ENCODE measurements at places on chromosomes 3 and 15.
A peak's percentile ranks its signal among the peaks of the same experiment; 100 is the strongest.

DNA sequence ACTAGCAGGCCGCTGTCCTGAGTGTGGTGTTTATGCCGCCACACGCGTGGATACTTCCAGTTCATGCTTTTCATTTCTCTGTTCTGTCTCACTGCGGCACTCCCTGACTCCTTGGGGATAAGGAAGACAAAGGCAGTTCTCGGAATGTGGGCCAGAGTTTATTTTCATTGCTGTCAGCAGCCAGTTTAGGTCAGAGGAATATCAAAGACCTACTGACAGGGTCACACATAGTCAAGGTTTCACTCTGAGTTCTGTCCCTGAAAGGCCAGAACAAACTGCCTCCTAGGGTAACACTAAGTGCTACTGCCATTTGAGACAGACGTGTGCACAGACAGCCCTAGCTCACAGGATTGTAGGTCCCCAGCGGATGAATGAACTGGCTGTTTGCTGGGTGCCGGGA, 27.3 kb upstream of the SPTBN5 start:
- no peak for DNase-seq

DNA sequence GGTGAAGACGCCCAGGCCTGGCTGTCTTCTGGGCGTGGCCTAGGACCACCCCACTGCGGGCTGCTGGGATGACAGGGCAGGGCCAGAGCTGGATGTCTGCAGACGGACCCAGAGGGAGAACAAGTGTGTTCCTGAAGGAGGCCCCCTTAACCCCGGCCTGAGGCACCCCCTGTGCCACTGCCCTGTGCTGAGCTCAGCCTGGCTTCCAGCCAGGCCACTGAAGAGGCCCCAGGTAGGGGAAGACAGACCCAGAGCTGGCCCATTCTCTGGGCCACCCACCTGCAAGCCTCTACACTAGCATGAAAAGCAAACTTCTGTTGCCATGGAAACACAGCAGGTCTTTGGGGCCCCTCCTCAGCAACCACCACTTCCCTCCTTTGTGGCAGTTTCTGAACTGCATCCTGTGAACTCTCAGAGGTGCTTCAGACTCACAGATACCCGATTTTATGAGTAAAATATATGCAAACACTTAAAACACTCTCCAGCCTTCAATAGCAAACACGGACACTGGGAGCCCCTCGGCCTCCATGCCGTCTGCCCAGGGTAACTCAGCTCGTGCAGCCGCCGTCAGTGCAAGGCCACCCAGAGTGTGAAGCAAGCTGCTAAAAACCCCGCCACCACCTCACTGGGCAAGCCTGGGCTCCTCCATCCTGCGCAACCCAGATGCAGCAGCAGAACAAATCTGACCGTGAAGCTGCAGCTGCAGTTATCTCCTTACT, 42.5 kb downstream of the CMTM6 start:
- DNase-seq: peak; percentile 76

DNA sequence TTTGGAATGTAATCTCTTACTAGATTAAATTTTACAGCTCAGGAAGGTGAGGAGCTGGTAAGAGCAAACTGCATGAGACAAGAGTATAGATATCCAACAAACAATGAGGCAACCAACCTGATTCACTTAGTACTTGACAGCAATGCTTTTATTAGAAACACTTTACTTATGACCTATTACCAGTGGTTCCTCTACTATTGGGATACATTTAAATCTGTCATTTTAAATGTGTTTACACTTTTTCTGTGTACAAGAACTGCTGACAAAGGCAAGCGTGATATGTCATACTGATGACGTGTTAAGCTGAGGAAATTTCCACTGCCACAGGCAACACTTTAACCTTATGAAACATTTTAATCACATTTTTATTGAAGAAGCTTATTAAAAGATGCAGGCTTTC, 1043.3 kb downstream of the FHIT start:
- no peak for DNase-seq

DNA sequence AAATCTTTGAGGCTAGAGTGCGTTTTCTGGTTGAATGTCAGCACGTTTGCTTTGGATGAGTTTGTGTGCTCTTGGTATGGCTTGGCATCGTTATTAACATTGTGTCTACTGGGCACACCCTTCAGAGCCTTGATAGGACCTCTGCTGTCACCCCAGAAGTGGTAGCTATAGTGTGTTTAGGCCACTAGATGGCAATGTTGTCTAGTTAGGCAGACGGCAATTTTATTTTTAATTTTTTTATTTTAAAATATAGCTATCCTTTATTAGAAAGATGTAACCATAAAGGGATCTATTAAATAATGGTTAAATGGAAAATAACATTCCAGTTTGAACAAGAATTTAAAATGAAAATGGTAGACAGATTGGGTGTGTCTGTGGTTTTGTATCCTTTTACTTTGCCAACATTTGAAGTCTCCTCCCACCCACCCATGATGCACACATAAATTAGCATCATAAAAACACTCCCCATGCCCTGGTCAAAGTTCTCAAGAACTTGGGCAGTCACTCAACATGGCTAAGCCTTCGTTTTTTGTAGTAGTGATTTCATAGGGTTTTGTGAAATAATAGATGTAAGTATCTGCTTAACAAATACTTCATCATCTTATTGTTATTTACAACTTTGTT, 200.7 kb downstream of the KCNH8 start:
- DNase-seq: no peak

GRCh38 chr3:53813229-53813628, 33.0 kb downstream of the CHDH start:
- no peak for DNase-seq

DNA sequence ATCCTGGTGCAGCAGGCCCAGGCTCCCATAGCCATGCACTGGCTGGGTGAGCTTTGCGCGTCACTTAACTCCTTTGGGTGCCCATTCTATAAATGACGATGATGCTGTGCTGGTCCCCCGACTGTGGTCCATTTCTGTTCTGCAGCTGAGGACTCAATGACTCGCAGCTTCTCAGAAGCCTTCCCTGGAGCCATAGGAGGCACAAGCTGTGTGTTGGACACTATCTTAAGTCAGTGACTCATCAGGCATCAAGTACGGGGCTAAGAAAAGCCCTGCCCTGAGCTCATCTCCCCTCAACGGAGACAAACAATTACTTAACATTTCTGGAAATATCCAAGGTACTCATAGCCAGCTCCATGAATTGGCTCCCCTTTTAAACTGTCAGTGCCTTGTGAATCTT, 13.8 kb upstream of the MUSTN1 start:
- DNase-seq: no peak

DNA sequence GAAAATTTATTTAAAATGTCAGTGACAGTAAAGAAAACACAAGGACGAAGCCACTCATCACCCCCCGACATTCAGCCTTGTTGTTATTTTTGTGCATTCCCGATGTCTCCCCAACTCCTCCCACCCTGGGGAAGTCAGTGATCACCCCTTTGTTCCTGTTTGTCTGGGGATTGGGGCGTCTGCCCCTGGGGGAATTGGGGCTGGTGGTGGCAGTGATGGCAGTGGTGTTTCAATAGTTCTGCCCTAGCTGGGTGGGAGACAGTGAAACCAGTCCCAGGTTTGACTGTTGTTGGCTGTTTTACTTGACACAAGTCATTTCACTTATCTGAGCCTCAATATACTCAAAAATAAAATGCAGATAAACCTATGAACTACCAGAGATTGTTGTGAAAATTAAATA, 33.5 kb downstream of the IRAK2 start:
- no peak for DNase-seq

DNA sequence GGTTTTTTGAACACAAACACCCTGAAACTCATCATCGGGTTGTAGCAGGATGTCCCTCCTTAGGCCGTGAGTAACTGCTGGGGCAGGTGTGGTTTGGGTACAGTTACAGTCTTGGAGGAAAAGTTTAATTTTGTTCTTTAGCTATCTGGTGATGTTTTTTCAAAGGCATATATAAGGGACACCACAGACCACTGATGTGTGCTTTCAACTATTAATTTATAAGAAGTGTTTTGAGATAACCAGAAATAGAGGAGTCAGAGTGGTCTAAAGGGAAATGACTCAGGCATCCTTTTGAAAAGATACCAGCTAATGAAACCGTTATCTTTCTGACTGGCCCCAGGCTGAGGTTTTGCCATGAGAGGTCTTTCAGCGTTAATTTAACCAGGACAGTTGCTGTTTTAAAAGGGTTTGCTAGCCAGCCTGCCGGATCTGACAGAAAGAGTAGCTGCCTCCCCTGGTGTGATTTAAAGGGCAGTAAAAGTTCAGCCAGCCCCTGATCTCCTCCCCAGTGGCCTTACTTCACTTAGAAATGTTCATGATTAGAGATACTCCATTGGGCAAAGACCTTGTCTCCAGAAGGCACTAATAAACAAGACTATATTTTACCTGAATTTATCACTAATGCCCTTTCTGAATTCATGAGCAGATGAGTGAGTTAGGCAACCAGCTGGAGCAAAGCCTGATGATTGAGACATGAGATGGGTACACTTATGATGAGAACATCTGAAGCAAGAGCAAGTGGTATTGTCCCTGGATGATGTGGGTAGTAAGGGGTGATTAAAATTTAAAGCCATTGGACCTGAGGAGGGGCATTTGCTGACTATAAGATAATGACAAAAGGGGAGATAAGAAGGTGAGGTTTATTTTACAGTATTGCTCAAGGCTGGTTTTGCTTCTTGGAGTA, 482.5 kb upstream of the TBL1XR1 start:
- DNase-seq: no peak
